OCI-M1 (cell line): ENCODE measurements at places on chromosomes 2 and 18.

GRCh38 chr2:171271386-171271785, 110.7 kb upstream of the TLK1 start:
- no peak for DNase-seq

DNA sequence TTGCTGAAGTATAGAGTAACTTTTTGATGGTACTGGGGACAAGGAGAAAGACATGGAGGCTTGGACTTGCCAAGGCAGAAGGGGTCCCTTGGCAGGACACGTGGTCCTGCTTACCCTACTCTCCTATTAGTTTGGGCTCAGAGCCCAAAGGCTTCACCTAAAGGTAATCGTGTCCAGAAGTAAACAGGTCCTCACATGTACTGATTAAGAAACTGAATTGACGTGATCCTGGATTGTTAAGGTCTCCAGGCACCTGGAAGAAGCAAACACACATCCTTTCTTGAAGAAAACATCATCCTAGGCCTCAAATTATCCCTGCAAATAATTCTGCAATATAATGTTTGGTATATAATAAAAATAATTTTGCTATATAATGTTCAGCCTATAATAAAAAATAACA, 50.0 kb downstream of the DTNB start:
- DNase-seq = no peak

GRCh38 chr2:44758591-44758990, 182.9 kb upstream of the SIX3 start:
- DNase-seq = no peak

GRCh38 chr2:153059338-153060052, 341.1 kb downstream of the ARL6IP6 start:
- no peak for DNase-seq

DNA sequence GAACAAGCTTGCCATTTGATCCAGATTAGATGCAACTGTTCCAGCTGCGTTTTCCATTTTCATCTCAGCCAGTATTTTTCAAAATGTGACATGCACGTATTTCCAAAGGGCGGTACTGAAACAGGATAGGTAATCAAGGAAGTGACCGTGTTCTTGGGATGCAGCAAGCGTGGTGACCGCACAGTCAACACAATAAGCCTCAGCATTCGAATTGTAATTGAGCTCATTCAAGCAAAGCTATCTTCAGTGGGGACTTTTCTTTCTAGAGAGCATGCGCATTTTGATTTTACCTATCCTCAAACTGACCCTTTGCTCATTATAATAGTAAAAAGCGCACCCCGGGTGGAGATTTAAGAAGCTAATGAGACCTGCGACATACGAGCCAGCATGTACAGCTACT, 3.4 kb upstream of the ALPP start:
- DNase-seq = no peak

- peak; percentile 10 for DNase-seq
Observed at GRCh38 chr2:200791905-200792304, 19.8 kb upstream of the BZW1 start.

DNA sequence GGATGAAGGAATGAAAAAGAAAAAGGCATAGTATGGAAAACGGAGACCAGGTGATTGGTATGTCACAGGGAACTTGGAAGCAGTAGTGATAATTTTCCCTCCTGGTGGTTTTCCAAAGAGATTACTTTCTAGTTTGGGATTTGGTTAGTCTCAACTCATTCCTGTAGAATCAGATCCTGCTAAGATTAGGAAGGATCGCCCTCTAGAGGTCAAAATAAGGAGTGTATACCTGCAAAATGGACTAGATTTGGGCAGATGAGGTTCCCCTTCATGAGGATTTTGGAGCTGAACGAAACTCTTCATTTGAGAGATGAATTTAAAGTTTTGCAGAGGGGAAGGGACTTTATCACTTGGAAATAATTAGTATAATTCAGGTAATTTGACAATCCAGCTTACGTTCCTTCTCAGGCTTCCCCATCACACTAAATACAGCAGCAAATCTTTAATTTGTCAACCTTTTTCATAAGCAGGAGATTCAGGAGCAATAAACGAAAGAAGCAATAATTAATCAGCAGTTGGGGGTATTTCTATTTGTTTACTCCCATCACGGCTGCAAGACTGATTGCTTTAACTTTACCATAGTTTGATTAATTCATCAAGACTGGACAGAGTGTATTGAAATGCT, 65.2 kb downstream of the CCDC195 start:
- DNase-seq = peak; percentile 70

- no peak for DNase-seq
Observed at GRCh38 chr2:4134551-4135550, 431.5 kb downstream of the DCDC2C start.

GRCh38 chr2:127810156-127810618, 784 bp downstream of the WDR33 start:
- no peak for DNase-seq

DNA sequence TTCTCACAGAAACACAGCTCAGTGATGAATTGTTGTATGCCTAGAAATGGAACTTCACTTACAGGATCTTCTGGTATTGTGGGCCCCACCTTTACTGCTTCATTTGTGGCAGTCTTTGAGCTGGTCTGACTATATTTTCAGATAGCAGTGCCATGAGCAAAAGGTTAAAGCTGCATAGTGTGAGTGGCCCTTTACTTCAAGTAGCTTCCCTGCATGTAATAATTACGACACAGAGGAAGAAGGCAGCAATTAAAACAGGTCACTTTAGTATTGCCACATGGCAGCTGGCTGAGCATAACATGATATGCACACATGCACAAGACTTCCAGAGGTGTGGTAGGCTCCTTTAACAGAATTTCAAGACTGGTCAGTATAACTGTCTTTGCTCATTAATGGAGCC, 426.3 kb upstream of the ZEB2 start:
- no peak for DNase-seq

GRCh38 chr18:48641981-48642380, 103.2 kb downstream of the CTIF start:
- no peak for DNase-seq

DNA sequence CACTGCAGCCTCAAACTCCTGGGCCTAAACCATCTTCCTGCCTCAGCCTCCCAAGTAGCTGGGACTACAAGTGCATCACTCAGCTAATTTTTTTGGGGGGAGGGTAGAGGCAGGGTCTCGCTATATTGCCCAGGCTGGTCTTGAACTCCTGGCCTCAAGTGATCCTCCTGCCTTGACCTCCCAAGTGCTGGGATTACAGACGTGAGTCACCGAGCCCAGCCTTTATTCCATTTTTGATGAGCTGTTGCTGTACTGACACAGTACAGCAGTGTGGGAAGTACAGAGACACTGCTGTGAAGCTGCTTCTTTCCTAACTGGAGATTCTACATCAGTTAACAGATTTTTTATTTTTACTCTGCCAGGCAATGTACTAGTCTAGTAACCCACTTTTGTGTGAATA, 18.8 kb downstream of the PTRHD1 start:
- DNase-seq = no peak

DNA sequence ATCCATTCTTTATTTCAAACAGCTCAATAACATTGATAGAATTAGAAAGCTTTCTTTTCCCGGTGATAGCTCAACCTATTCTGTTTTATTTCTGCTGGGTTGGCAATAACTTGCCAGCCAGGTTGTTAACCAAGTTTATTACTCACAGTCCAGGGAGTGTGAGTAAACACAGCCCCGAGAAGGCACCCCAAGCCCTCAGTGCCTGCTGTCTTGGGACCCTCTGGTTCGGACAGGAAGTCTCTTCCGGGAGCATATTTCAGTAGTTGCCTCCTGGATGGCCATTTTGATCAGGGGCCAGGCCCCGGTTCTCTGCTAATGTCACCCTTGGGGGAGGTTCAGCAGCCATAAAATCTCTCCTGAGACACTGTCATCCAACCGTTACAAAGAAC, 176.8 kb downstream of the INO80D start:
- DNase-seq = no peak

DNA sequence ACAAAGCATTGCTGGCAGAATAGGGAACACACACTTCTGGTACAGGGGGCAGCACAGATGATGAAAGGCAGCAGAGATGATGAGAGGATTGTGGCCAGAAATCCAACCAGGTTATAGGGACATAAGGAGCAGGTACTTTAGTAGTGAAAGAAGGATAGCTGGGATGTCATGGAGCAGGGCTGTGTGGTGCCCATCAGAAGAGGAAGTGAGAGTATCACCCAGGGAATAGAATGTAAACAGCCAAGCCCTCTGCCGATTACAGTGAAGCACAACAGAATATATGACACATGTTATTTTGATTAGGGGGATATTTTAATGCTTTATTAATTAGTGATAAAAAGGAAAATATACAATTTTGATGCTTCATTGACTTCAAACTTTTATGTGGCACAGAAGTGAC, 883.4 kb upstream of the CDH2 start:
- DNase-seq = peak; percentile 5

DNA sequence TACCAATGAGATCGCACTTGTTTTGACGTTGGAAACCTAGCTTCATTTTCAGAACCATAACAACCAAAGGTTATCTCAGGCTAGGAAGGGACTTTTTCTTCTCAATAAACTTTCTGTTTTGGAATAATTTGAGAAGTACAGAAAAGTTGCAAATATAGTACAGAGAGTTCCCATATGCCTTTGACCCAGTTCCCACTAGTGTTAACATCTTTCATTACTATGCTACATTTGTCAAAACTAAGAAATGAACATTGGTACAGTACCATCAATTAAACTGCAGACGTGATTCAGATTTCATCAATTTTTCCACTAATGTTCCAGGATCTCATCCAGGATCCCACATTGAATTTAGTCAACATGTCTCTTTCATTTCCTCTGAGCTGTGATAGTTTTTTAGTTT, 111.6 kb downstream of the ATL2 start:
- no peak for DNase-seq

GRCh38 chr2:11634584-11634983, 35.4 kb downstream of the NTSR2 start:
- DNase-seq = no peak

- DNase-seq = no peak
Observed at GRCh38 chr2:67899187-67899586, 163.6 kb downstream of the C1D start.
